ENCODE measurements at places on chromosomes 2 and 18.

DNA sequence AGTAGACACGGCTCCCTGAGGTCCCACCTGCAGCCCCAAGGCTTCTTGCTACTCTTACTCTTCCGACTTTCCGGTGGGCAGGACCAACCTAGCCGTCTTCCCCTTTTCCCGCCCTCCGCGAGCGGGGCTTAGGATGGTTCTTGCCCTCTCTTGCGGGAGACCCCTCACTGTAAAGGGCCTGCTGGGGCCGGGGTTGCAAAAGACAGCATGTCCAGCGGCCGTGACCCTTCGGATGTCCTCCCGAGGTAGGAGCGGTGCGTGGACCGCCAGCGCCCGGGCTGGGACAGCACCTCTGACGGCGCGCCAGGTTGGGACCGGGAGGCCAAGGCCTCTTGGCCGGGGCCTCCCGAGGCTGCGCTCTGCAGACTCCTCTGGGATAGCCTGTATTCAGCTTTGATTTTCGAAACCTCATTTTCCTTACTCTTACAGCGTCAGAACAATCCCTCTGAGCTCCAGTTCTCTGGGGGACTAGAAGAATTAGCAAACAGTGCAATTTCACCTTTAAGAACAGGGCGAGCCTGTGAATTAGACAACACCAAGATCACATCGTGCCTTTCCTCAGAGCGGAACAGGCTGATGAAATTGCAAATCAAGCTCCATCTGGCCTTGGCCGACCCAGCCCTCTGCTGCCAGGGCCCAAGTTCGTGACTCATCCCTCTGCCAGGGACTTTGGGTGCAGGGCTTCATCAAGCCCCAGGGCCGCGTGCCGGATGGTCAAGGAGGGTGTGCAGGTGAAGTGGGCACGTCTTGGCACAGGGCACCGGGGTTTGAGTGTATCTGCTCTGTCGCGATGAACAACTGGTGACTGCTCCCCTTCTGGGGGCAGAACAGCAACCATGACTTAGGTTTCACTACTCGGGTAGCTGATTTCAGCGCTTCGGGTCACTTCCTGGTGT lies 777 bp downstream of the MOCOS start:
- DNase-seq, result no peak

GRCh38 chr2:212381428-212382102 lies 157.0 kb downstream of the ERBB4 start:
- DNase-seq, result no peak

- DNase-seq, result no peak
Measured at GRCh38 chr2:218993345-218994315, at the start of gene CRYBA2. Gene CRYBA2, minus strand, starts transcription at chr2:218993422. Its CDS starts 246 bp downstream, at chr2:218993176.

- no peak for DNase-seq
Measured at GRCh38 chr18:48776641-48777025, 174.1 kb downstream of the SMAD7 start.

GRCh38 chr2:49236316-49236715 lies 82.0 kb upstream of the FSHR start:
- no peak for DNase-seq

DNA sequence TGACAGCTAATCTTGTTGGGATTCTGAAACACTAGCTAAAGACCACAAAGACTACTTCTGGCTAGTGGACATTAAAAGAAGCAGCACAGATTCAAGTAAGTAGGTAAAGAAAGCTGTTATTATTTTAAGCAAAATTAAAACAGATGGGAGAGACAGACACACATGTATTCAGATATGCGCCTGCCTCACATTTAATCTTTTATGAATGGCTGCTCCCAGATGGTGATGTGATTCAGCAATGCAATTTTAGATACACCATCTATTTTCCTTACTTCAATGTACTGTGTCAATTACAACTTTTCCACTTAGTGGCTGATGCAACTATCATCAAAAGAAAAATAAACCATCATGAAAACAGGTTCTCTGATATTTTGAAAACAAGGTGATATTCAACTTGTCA lies 133.0 kb upstream of the PGAP1 start:
- DNase-seq, result no peak

DNA sequence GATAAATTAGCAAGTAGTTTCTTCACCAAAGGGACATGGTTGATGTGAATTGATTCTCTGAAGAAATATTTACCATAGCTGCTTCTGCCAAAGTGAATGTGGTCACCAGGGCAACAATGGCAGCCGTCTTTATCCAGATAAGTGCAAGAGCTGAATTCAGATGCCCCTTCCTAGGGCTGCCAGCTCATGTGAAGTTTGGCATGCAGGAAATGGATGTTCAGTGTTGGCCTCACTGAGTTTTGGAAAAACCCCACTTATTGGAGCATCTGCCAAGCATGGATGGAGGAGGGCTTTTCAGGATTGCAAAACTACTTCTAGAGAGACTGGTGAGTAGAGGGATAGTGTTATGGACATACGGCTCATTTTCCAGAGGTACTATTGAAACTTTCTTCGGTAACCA lies 80.8 kb downstream of the FMNL2 start:
- no peak for DNase-seq

DNA sequence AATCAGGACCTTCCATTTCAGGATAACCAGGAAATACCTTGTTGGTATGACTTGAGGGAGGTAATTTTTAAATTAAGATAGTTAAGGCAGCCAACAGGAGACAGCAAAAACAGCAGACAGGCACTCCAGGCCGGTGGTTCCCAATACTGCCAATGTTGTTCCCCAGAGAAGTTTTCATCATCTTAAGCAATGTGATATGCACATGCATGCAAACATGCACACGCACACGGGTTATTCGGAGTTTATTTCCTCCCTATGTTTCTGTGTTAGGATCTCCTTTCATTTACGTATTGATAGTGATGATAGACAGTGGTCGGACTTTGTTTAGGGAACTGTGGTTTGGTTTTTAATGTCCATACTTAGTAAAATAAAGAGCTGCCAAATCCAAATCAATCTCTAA lies 55.3 kb downstream of the STEAP3 start:
- DNase-seq, result no peak

DNA sequence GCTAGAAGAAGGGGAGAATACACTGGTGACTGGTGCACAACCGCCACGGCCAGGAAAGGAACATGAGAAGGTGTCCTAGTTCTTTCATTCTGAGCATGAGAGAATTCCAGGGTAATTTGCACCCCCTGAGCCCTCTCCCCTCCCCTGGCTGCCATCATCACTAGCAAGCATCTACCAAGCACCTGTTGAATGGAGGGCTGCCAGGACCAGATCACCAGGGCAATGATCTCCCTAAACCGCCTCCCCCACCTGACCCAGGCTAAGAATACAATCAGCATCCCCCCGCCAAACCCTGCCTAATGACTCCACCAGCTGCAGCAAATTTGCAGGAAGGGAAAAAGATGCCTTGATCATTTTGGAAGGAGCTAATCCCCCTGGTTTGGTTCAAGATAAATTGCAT lies 100.2 kb downstream of the STPG4 start:
- DNase-seq, result no peak

DNA sequence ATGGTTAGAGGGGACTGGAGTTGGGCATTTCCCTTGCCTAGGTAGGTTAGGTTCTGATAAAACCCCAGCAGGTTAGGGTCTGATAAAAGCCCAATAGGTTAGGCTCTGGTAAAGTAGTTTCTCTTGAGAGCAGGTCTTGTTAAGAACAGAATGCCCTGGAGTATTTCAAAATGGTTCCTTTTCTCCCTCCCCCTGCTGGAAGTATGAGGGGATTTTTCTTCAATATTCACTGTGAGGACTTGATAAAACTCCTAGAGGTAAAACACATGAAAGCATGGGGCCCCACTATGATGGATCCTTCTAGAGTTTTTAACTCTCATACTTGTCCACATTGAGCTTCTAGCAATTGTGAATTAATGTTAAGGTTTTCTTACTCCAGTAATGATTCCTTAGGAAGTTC lies 27.6 kb downstream of the ANKAR start:
- no peak for DNase-seq

- DNase-seq, result no peak
Measured at GRCh38 chr2:224219781-224220180, 180.7 kb upstream of the SERPINE2 start.

GRCh38 chr18:40197711-40198110 lies 1757.3 kb upstream of the PIK3C3 start:
- DNase-seq, result no peak

GRCh38 chr2:45823723-45824206 lies 172.3 kb downstream of the PRKCE start:
- no peak for DNase-seq

GRCh38 chr2:11213090-11213638 lies 57.9 kb downstream of the SLC66A3 start:
- no peak for DNase-seq

DNA sequence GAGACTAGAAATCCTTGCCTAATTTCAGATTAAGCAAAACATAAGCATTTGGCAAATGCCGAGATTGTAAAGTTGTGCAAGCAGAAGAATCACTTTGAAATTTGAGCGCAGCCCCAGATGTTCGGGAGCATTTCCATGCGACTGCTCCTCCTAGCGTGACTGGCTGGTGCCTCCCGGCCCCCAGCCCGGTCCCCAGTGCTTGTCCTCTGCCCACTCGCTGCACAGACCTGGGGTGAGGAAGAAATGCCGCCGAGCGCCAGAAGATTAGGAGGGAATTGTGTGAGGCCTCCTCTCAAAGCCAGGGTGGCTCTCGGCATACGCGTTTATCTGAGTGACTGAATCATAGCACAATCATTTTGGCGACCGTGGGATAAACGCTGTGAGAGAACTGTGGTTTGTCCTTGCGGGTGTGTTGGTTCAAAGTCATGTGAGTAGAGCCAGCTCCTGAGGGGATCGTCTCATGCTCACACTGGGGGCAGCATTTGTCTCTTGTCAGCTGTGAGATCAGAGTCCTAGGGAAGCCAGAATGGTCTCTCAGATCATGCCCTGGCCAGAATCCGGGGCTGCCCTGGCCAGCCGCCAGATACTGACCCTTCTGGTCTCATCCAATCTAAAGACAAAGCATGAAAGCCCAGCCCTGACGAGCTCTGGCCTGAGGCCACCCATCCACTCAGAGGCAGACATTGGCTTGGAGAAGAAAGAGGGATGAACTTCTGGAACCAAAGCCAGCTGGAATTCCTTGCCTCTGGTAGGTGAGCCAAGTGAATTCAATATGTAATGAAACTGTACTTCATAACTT lies 189.3 kb downstream of the SH3RF3 start:
- DNase-seq, result no peak

DNA sequence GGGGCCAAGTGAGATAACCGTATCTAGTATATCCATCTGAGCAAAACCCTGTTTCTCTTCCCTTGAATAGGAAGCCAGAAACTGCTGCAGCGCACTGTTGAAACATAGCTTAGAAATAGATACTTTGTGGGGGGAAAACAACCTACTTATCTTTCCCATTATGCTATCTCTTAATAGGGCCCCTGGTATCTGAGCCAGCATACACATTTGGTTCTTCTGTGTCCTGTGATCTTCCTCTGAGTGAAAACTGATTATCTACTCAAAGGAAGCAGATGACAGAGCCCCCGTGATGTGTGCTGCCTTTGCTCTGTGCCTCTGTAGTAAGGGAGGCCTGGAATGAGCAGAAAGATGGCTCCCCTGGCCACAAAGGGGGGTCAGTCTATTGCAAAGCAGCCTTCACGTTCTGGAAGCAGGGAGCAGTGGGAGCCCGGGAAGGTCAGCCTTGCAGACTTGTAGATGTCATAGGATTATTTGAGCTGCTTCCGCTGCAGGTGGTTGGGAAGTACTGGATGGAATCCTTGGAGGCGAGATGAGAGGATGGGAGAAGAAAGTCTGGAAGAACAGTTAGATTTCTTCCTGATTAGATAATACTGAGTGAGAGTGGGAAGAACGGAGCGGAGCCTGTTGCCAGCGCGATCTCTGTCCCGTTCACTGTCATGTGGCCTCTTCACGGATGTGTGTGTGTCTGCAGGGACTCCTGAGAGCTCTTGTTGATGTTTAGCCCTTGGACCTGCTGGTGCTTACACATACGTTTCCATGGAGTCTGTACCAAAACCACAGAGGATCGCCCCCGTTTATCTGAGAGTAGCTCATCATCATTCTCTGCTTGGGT lies 150.1 kb downstream of the AGAP1 start:
- no peak for DNase-seq

GRCh38 chr2:122307763-122308162 lies 552.3 kb downstream of the TSN start:
- DNase-seq, result no peak

- no peak for DNase-seq
Measured at GRCh38 chr2:7899241-7899640, 782.6 kb upstream of the ID2 start.

GRCh38 chr2:206260188-206261012 lies 14.1 kb upstream of the ZDBF2 start:
- DNase-seq, result no peak

DNA sequence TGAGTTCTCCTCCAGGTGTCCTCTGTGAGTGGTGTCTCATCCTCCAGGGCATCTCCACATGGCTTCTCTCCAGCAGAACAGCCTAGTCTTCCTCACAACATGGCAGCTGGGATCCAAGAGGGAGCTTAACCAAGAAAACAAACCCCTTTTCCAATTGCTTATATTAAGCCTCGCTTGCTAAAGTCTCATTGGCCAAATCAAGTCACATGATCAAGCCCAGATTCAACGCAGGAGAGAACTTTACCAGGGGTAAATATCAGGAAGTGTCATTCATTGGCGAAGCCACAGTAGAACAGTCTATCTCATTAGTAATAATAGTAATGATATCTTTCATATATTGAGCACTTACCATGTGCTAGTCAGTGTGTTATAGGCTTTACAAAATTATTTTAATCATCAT lies 53.1 kb downstream of the CDC42EP3 start:
- DNase-seq, result no peak

DNA sequence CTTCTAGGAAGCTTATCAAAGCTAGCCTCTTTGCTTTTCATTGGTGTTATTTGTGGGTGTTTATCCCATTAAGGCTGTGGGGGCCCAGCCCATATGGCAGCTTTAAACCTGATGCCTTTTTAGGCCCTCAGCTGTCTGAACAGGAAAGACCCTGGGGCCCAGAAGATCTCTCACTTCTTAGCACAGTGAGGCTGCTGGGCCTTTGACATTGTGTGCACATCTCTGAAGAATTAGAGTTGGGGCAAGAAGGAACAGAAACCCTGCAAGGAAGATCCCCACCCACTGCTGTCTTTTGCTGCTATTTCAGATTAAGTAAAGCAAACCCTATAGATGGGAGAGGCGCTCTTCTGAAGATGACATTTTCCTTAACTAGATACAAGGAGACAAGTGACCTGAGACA lies 250.0 kb downstream of the SMAD2 start:
- DNase-seq, result no peak

DNA sequence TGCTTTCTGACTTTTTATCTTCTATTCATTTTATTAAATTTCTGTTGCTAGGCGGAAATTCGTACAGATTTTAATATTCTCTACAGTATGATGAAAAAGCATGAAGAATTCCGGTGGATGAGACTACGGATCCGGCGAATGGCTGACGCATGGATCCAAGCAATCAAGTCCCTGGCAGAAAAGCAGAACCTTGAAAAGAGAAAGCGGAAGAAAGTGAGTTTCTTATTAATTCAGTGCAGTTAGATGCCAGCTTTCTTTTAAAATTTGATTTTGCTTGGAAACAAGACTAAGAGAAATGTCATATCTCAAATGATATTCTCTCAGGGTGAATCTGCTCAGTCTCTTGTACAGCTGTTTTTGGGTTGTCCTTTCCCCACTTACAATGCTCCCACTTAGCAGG lies 84.3 kb downstream of the MGAT5 start:
- DNase-seq, result no peak

GRCh38 chr2:107255744-107256143 lies 369.8 kb upstream of the ST6GAL2 start:
- DNase-seq, result no peak

GRCh38 chr18:63427558-63427957 lies 5.3 kb upstream of the VPS4B start:
- DNase-seq, result no peak
